ENCODE measurements at places on chromosomes 16 and 17. TPM values are rescaled to one million over a fixed set of nuclear protein-coding genes. Genes with fewer than 3 reads are reported as not detected.

Gene FOXF1
- total RNA-seq, result 2.2 TPM

Gene MMP25
- total RNA-seq, result 133 TPM

Gene SLC5A11
- total RNA-seq, result not detected

Gene SOX8
- total RNA-seq, result 1.6 TPM

Gene C16orf89
- 1.6 TPM for total RNA-seq

DNA sequence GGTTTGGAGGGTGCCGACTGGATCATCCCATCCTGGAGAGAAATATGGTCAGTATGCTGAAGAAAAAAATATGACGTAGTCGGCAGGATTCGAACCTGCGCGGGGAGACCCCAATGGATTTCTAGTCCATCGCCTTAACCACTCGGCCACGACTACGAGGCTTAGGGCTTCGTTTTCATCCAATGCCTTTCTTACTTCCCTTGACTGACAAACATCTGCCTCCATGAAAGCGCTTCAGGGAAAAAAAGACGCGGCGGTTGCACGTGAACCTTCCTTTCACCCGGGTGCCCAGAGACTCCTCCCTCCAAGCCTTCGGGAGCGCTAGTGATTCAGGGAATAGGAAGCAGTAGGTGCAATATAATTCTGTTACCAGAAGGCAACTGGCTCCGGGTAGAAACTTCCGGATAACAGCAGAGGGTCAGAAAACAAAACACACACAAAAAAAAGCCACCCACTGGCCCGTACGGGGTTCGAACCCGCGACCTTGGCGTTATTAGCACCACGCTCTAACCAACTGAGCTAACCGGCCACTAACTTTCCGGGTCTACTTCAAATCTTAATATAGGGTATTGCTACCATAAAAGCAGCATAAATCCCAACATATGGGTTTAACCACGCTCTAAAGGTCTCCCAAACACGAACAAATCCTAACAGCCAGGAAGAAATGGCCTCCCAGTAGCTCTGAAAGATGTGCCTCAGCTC is 16.3 kb upstream of the AURKB start:
- DNase-seq, result peak; percentile 76
- H3K27me3 ChIP-seq, result no peaks in the 10 kb centered on the region
- peaks cover 56% of the 10 kb centered on the region for H3K4me1 ChIP-seq
- H3K36me3 ChIP-seq, result peaks cover 49% of the 10 kb centered on the region

DNA sequence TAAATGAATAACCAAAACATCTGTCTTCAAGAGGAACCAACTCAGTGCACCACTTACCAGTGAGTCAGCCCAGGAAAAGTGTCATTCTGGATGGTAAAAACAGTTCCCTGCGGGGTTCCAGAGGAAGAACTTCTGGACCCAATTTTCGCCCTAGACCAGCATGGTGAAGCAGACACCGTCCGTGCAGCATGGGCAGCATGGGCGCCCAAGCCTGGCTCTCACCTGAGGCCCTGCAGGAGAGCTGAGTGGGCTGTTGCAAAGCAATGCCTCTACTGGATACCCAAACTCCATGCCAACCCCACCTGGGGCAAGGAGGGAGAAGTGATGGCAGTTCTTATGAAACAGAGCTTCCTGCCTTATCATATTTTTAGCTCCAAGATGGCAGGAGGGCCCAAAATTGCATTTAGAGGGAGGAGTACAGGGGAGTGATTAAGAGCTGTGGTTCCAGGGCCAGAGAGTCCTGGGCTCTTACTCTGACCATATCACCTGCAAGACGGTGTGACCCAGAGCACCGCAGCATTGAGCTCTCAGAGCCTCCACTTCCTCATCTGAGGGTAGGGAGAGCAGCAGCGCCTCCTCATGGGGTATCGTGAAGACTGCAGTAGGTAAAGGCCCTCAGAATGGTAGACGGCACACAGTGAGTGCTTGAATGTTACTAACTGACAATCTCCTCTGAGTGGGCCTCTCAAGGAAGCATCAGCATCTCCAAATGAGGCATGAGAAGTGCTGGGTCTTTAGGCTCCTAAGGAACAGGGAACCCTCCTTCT is 16.6 kb upstream of the INPP5K start:
- peaks cover 5% of the 10 kb centered on the region for H3K4me1 ChIP-seq
- no peaks in the 10 kb centered on the region for H3K27me3 ChIP-seq
- no peak for DNase-seq
- H3K36me3 ChIP-seq, result peaks cover 100% of the 10 kb centered on the region
- no peak overlapping the region for H3K4me3 ChIP-seq

- no peaks in the 10 kb centered on the region for H3K36me3 ChIP-seq
- H3K4me1 ChIP-seq, result peaks cover 11% of the 10 kb centered on the region
- no peak overlapping the region for H3K4me3 ChIP-seq
- H3K27ac ChIP-seq, result no peak overlapping the region
- DNase-seq, result no peak
- peaks cover 15% of the 10 kb centered on the region for H3K27me3 ChIP-seq
These were observed 8.3 kb upstream of the CLUH start for GRCh38 chr17:2719861-2720260.

DNA sequence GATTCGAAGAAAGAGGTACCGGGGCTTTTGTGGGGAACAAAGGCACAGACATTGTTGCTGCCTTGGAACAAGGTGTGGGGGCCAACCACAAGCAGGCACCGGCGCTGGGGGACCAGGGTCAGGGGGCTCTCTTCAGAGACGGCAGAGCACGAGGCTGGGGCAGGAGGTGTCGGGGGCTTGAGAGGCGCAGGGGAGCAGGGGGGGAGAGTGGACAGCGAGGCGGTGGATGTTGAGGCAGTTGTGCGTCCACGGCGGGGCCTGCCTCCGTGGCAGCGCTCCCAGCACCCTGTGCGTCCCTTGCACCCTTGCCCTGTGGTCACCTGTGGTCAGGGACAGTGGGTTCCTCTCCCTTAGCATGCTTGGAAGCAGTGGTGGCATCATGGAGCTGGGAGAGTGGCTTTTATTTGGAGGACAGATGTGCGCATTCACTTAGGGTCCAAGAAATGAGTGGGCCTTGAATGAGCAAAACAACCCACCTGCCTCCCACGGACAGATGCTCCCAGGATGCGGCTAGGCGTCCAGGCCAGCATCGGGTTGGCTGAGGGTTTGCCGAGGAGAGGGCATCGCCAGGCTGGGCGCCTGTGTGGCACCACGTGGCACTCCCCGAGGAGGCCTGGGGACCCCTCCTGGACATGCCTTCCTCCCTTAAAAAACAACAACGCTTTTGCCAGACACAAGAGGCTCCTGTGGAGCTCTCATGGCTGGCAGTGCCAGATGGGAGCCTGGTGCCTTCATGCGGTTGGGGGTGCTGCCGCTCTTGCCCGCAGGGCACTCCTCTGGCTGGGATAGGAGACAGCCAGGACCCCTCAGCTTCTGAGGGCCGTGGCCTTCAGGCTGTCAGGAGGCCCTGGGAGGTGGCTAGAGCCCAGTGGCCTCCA is 113.0 kb downstream of the BANP start:
- H3K4me1 ChIP-seq, result no peaks in the 10 kb centered on the region
- no peak overlapping the region for H3K27ac ChIP-seq
- H3K4me3 ChIP-seq, result no peak overlapping the region
- peaks cover 30% of the 10 kb centered on the region for H3K36me3 ChIP-seq
- peak; percentile 57 for DNase-seq

DNA sequence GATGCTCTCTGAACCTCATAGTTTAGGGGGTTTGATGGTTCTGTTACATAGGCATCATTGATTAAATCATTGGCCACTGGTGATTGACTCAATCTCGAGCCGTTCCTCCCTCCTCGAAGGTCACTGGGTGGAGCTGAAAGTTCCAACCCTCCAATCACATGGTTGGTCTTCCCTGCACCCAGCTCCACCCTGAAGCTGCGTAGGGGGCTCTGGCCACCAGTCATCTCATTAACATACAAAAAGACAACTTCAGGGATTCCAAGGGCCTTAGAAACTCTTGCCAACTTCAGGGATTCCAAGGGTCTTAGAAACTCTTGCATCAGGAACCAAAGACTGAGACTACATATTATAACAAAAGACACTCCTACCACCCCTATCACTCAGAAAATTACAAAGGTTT is 306.5 kb upstream of the TNRC6C start:
- no peaks in the 10 kb centered on the region for H3K36me3 ChIP-seq
- peaks cover 25% of the 10 kb centered on the region for H3K27me3 ChIP-seq
- peak; percentile 20 for DNase-seq
- no peaks in the 10 kb centered on the region for H3K4me1 ChIP-seq

DNA sequence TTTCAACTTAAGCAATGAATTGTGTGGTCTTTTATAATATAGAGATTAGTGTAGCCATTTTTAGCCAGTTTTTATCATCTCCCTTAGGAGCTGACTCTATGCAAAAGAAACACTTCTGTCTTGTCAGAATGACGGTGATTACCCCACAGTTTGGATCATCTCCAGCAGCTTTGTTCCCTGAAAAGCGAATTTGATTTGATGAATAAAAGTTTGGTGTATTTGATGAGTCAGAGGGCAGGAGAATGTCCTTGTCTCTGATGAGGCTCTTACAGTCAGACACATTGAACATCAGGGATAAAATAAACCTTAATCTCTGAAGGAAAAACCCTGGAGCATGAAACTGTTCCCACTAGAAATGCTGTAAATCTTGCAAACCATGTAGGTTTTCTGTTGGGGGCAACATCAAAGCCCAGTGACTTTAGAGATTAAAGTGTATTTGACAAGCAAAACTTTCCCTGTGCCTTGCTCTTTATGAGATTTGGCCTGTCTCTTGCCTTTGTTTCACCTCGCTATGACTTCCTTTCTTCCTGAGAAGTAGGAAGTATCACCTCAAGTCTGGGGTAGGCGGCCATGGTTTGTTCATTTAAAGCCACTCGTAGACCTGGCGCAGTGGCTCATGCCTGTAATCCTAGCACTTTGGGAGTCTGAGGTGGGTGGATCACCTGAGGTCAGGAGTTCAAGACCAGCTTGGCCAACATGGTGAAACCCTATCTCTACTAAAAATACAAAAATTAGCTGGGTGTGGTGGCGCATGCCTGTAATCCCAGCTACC is 209.3 kb downstream of the FTO start:
- H3K4me3 ChIP-seq, result no peak overlapping the region
- H3K4me1 ChIP-seq, result peaks cover 21% of the 10 kb centered on the region
- DNase-seq, result no peak
- no peaks in the 10 kb centered on the region for H3K27me3 ChIP-seq

DNA sequence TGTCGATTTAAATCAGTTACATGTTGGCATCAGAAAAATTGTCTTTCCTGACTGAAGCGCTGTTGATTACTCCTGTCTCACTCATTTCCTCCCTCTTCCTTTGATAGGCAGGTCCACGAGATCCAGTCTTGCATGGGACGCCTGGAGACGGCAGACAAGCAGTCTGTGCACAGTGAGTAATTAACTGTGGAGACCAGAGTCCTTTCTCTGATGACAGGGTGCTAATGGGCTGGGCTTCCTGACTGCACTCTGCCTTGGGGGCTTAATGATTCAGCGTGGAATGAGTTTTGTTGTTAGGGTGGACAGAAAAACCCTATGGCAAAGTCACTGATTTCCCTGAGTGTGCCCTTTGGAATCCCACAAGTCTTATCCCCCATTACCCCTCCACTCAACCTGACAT is 6.5 kb downstream of the GOSR2 start:
- H3K36me3 ChIP-seq, result peaks cover 63% of the 10 kb centered on the region
- no peak overlapping the region for H3K4me3 ChIP-seq
- DNase-seq, result no peak
- H3K27ac ChIP-seq, result no peak overlapping the region
- peaks cover 64% of the 10 kb centered on the region for H3K4me1 ChIP-seq

DNA sequence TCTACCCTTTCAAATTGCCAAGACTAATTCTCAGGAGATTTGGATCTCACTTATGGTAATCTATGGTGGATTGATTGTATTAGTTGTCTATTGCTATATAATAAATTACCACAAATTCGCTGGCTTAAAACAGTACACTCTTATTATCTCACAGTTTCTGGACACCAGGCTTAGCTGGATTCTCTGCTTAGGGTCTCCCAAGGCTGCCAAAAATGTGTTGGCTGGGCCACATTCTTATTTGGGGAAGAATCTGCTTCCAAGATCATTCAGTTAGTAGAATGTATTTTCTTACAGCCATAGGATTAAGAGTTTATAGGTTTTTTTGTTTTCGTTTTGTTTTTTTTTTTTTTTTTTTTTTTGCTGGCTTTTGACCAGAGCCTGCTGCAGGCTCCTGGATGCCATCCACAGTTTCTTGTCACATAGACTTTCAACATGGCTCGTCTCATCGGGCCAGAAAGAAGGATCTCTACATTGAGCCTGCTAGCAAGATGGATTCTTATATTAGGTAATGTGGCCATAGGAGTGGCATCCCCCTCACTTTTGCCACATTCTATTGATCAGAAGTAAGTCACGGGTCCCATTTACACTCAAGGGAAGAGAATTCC is 415.3 kb downstream of the KIF2B start:
- no peaks in the 10 kb centered on the region for H3K36me3 ChIP-seq
- H3K4me3 ChIP-seq, result no peak overlapping the region
- H3K4me1 ChIP-seq, result no peaks in the 10 kb centered on the region
- no peaks in the 10 kb centered on the region for H3K27me3 ChIP-seq
- no peak for DNase-seq
- H3K27ac ChIP-seq, result no peak overlapping the region

- no peaks in the 10 kb centered on the region for H3K36me3 ChIP-seq
- H3K4me1 ChIP-seq, result peaks cover 46% of the 10 kb centered on the region
- H3K27ac ChIP-seq, result no peak overlapping the region
- H3K4me3 ChIP-seq, result no peak overlapping the region
- peak; percentile 41 for DNase-seq
These were observed 9.6 kb upstream of the ALDH3A1 start for GRCh38 chr17:19757536-19758180.

DNA sequence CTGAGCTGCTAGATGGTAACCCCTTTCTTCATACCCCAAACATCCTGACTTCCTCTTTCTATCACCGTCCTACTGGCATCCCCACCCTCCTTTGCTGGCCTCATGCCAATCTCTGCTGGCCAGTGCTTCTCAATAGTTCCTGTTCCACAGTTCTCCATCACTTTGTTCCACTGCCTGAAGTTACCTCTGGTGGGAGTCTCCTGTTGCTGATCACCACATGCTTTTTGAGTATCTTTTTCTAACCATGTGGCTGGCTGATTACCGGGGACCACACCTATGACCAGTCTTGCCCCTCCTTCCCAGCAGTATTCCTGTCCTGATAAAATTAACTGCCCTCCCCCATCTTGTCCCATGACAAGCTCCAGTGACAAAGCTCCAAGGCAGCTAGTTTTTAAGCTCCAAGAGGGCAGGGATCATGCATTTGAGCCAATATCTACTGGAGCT is 380.4 kb upstream of the CCL2 start:
- no peak overlapping the region for H3K4me3 ChIP-seq
- H3K27ac ChIP-seq, result no peak overlapping the region
- H3K4me1 ChIP-seq, result no peaks in the 10 kb centered on the region
- H3K27me3 ChIP-seq, result peaks cover 14% of the 10 kb centered on the region
- H3K36me3 ChIP-seq, result no peaks in the 10 kb centered on the region

GRCh38 chr17:75985986-75986385 is 6.9 kb downstream of the TEN1 start:
- no peak for DNase-seq
- H3K27me3 ChIP-seq, result no peaks in the 10 kb centered on the region
- peaks cover 45% of the 10 kb centered on the region for H3K36me3 ChIP-seq
- H3K4me3 ChIP-seq, result no peak overlapping the region
- no peak overlapping the region for H3K27ac ChIP-seq

- H3K27me3 ChIP-seq, result peaks cover 28% of the 10 kb centered on the region
These were observed 259.4 kb upstream of the TNRC6C start for GRCh38 chr17:77698903-77699623.
